ENCODE measurements at places on chromosomes 5 and 9.
A peak's percentile ranks its signal among the peaks of the same experiment; 100 is the strongest.

GRCh38 chr5:134111741-134112647 lies 2.5 kb upstream of the TCF7 start:
- DNase-seq, result peak; percentile 57

GRCh38 chr5:15904899-15905830 lies 274.4 kb downstream of the MARCHF11 start:
- peak; percentile 35 for DNase-seq

- DNase-seq, result peak; percentile 65
Observed at GRCh38 chr9:127943731-127944144, 6.1 kb upstream of the DPM2 start.

- no peak for DNase-seq
Observed at GRCh38 chr5:91243852-91244251, 139.3 kb downstream of the ARRDC3 start.

DNA sequence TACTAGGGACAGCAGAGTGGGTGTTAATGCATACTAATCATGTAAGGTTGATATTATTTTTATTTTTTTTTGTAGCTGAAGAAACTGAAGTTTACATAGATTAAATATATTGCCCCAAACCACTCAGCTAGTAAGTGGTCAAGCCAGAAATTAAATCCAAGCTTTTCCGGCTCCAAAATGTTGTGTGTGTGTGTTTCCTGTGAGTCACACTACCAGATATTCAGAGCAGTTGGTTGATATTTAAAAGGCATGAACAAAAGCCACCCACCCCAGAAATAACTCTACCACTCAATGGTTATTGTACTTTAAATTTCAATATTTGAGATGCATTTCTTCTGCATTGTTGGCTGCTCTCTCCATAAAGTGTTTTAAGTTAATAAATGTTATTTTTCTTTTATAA lies 29.5 kb downstream of the KCNN2 start:
- peak; percentile 46 for DNase-seq

GRCh38 chr9:122226142-122226757 lies 2.5 kb downstream of the LHX6 start:
- DNase-seq, result no peak

DNA sequence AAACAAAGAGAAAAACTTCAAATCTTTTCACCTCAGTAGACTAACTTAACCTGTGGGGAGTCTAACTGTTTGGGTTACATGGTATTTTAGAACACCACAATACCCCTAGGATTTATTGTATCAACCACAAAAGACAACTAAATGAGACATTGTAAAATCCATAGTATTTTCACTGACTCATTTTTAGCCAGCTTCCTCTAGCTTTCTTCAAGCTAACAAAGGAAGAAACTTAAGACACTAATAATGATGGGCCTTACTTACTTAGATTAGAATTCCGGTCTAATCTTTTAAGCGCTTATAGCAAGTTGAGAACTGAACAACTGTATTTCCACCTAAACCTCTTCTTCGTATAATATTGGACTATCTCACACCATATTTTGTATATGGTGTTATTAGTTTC lies 529.3 kb downstream of the DMRTA1 start:
- DNase-seq, result no peak

- DNase-seq, result no peak
Observed at GRCh38 chr9:31492229-31492628, 892.2 kb upstream of the ACO1 start.

DNA sequence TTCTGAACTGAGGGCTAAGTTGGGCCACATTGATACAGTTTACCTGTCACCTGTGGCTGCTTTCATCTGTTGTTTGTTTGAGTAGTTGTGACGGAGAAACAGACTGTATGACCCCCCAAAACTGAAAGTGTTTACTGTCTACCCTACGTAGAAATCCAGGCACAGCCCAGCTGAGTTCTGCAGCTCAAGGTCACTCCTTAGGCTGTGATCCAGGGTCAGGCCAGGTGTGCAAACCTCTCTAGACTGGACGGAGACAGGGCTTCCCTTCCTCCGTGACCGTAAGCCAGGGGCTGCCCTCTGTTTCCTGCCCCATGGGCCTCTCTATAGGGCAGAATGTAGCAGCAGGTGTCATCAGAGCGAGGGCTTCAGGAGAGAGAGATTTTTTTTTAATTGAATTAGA lies 207.9 kb upstream of the OTULINL start:
- no peak for DNase-seq

- no peak for DNase-seq
Observed at GRCh38 chr9:34338665-34339385, 9.5 kb downstream of the NUDT2 start.

GRCh38 chr9:31394015-31394473 lies 990.4 kb upstream of the ACO1 start:
- peak; percentile 74 for DNase-seq

- peak; percentile 65 for DNase-seq
Observed at GRCh38 chr5:112757468-112758208, 20.0 kb downstream of the APC start.

GRCh38 chr5:135615581-135616260 lies 36.9 kb upstream of the CXCL14 start:
- DNase-seq, result peak; percentile 6

DNA sequence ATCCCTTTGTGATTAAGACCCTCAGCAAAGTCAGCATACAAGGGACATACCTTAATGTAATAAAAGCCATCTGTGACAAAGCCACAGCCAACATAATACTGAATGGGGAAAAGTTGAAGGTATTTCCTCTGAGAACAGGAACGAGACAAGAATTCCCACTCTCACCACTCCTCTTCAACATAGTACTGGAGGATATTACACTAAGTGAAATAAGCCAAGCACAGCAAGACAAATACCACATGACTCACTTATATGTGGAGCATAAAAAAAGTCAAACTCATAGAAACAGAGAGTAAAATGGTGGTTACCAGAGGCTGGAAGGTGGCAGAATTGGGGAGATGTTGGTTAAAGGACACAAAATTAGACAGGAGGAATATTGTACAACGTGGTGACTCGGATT lies 118.1 kb upstream of the NFIL3 start:
- no peak for DNase-seq

GRCh38 chr5:161409471-161409870 lies 137.1 kb downstream of the GABRB2 start:
- no peak for DNase-seq

GRCh38 chr9:99167694-99168093 lies 54.0 kb downstream of the ALG2 start:
- DNase-seq, result no peak

DNA sequence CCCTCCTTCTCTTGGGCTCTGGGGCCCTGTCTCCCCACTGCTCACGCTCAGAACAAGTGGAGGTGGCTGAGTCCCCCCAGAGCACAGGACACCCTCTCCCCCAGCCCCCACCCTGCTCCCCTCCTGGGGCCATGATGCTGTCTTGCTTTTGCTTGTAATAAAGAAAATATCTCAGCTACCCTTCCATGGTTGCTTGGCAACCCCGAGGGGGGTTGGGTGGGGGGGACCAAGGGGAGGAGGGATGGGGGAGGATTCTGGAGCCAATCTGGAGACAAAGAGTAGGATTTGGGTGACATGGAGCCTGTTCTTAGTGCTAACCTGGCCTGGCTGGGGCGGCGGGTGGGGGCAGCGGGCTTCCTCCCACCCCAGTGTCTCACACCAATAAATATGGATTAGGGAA lies 16.1 kb upstream of the CERCAM start:
- DNase-seq, result no peak

GRCh38 chr5:1098986-1099597 lies 12.8 kb downstream of the SLC12A7 start:
- DNase-seq, result no peak

DNA sequence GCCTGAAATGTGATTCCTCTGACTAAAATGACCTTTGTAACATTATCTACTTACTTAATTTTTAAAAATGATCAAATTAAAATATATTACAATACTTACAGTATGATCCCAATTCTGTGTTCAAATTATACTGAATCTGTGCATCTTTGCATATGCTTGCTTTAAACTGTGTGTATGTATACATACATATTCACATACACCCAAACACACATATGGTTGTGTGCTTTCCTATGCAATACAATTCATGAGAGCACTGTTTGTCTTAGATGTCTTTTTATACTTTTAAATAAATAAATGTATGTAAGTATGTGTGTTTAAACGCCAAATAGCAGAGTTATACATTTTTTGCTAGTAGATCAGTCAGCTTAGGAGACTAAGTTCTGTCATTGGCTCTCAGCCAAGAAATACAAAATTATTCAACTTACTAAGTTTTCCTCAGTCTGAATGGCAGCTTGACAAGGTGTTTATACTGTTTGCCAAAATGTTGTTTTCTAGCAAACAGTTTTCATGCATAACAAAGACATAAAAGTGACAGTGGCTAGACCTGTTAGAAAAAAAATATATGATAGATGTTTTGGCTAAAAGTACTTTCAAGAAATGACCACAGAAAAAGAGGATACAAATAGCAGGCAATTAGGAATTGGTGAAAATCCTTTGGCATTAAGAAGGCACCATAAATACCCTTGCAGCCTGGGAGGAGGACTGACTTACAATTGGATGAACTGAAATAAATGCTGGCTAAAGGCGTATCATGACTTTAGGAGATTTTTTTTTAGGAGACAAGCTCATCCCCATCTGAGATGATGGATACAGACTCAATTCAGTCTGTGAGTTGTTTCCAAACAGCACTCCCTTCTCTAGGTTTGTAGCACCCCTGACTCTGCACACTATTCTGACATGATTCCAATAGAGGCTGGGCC lies 7.9 kb downstream of the TICAM2 start:
- peak; percentile 45 for DNase-seq

- no peak for DNase-seq
Observed at GRCh38 chr9:129077236-129077635, 3.7 kb upstream of the DOLPP1 start.

DNA sequence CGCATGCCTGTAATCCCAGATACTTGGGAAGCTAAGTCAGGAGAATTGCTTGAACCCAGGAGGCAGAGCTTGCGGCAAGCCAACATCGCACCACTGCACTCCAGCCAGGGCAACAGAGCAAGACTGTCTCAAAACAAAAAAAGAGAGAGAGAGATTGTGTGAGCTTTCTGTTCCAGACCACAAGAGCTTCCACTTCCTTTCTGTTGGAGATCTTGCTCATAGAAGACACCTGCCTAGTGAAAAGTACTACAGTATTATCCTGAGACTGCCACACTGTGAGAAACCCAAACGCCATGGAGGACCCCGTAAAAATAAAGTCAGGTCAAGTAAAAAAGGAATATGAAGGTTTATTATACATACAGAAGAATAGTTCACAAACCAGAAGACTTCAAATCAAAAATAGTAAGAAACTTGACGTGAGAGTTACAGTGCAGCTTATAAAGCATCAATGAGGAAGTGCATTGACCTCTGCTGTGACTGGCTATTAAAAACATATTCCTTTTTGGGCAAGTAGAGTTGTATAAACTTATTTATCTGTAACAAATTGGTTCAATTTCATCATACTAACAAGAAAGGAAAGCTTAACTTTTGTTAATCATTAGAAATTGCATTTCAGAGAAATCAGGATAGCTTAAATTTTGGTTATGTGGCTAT lies 4.3 kb upstream of the EMB start:
- DNase-seq, result no peak

DNA sequence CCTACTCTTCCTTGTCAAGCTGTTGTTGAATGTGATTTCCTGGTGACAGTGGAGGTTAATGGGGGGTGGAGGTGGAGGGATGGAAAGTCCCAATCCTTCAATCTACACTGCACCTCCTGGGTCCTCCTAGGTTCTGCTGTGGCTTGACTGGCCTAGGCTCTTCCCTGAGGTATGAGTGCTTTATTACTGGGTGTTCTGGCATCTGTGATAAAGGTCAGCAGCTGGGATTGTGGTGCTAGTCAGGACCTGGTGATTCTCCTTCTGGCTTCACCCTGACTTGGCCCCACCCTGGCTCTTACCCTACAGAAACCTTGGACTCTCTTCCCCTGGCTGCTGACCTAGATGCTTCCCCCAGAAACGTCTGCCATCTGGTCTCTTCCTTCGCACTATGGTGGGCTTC lies 194.3 kb downstream of the ARHGEF28 start:
- DNase-seq, result peak; percentile 34

- DNase-seq, result no peak
Observed at GRCh38 chr5:181145133-181145532, 2.3 kb upstream of the OR2V2 start.

- DNase-seq, result no peak
Observed at GRCh38 chr5:36180556-36181350, 28.8 kb downstream of the SKP2 start.

DNA sequence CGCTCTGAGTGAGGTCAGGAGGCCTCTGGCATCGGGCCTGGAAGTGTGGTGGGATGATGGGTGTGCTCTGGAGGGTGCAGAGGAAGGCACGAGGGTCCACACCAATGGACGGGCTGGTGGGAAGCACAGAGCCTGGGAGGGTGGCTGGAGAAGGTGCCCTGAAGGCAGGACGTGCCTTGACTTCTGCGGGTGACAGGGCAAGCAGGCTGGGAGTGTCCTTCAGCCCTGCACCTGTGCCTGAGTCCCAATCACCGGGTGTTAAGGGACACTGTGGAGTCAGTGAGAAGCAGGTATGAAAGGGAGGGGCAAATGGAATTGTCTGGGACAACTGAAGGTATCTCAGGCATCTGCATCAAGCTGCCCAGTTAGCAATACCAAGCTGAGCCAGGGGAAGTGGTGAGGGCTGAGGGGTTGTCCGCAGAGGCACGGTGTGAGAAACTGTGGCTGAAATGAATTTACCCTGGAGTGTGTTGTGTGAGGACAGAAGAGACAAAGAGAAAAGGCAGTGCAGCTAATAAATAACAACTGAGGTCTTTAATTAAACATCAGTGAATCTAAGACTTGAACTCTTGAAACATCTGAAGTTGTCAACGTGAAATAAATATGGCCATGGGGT lies 50.4 kb downstream of the DAP start:
- no peak for DNase-seq

DNA sequence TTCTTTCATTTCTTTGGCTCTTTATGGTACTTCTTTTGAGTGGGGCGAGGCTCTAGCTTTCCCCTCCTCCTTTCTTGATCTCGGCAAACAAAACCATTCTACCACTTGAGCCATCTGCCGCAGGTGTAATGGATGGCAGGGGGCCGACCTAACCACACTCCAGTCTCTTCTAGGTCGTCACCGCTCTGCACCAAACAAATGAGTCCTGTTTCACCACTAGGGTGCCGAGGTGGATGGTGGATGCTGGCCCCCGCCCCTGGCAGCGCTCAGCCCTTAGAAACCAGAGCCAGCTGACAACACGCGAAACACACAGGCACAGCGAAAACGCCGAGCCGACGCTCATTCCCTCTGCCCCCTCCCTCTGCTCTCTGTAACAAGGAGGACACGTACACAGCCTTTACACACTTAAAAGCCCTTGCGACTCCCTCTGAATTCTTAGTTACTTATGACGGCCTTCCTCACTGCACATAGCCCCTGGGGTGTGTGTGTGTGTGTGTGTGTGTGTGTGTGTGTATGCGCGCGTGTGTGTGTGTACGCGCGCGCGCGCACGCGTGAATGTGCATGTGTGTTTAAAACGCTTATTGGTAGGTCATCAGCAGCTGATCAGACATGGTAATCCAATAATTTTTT lies 199.4 kb downstream of the MEF2C start:
- no peak for DNase-seq

GRCh38 chr9:132802121-132802795 lies 75.8 kb downstream of the AK8 start:
- no peak for DNase-seq
